ENCODE measurements at places on chromosomes 2 and 18. TPM values are rescaled to one million over a fixed set of nuclear protein-coding genes. Genes with fewer than 3 reads are reported as not detected.

PSMG2 gene
- 79.2 TPM for total RNA-seq

PROM2 gene
- 9.4 TPM for total RNA-seq

PPIL3 gene
- total RNA-seq = 49.8 TPM

RGPD3 gene
- 1.3 TPM for total RNA-seq

LAPTM4A gene
- 57.0 TPM for total RNA-seq

SNED1 gene
- total RNA-seq = 5.6 TPM

AP1S3 gene
- total RNA-seq = 8.5 TPM

PLCD4 gene
- total RNA-seq = 2.2 TPM

HOXD4 gene
- total RNA-seq = not detected

PSMA8 gene
- total RNA-seq = not detected

IL36B gene
- total RNA-seq = not detected

MPPE1 gene
- 31.9 TPM for total RNA-seq

DHRS9 gene
- 0.94 TPM for total RNA-seq

RAB6C gene
- total RNA-seq = 0.63 TPM

PROKR1 gene
- 2.8 TPM for total RNA-seq

MCFD2 gene
- 40.7 TPM for total RNA-seq

FASTKD2 gene
- 54.8 TPM for total RNA-seq

C2orf72 gene
- total RNA-seq = 33.5 TPM

KCNF1 gene
- total RNA-seq = 21.6 TPM

PAIP2B gene
- total RNA-seq = 14.1 TPM

HADHA gene
- 69.5 TPM for total RNA-seq

CYS1 gene
- not detected for total RNA-seq

PSTPIP2 gene
- 1.6 TPM for total RNA-seq

CTAGE1 gene
- total RNA-seq = not detected

SLC9A4 gene
- total RNA-seq = 0.63 TPM

CROCC2 gene
- total RNA-seq = under 0.01 TPM

TCF23 gene
- total RNA-seq = not detected

TXNDC2 gene
- not detected for total RNA-seq

GKN1 gene
- total RNA-seq = not detected

PJVK gene
- total RNA-seq = 11.0 TPM

LRATD1 gene
- total RNA-seq = 35.1 TPM

Data from parietal lobe (tissue), 2 donors.